ENCODE measurements at places on chromosomes 6 and 20.

GRCh38 chr6:33840048-33840926, 36.5 kb upstream of the MLN start:
- DNase-seq: peak; percentile 46

- no peak for DNase-seq
Measured at GRCh38 chr20:11459090-11459890, 458.4 kb upstream of the BTBD3 start.

GRCh38 chr6:7640016-7640415, 50.0 kb downstream of the SNRNP48 start:
- DNase-seq: no peak

- no peak for DNase-seq
Measured at GRCh38 chr6:25176466-25176865, 102.7 kb upstream of the CARMIL1 start.

DNA sequence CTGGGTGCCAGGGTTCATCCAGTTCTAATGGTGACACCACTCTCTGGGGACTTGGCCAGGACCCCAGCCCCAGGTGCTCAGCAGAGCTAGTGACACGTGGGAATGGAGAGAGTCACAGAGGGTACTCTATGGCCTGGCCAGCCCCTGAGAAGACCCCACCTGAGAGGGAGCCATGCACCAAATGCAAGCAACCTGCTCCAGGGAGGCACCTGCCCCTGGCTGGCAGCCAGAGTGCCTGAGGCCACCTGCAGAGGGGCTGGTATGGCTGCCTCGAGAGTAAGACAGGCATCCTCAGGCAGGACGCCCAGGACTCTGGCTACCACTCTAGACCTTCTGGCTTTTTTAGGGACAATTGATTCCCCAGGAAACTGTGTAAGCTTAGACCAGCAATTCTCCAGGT, 38.6 kb upstream of the CST7 start:
- no peak for DNase-seq

GRCh38 chr6:13453771-13454251, 33.6 kb downstream of the GFOD1 start:
- peak; percentile 42 for DNase-seq

DNA sequence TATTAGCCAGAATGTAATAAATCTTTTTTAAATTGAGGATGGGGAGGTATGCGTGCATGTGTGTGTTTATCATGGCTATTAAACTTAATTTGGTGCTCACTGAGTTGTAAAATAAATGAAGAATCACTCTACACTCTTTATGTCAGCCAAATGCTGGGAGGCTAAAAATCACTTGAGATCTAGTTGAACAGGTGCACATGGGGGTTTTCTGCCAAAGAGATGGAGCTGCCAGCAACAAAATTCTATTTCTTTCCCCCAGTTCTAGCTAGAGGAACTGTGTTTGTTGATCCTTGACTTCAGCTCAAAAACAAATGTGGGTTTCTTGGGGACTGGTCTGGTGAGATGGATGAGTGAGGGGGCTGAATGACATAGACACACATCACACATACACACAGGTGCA, 183.3 kb upstream of the BTBD3 start:
- DNase-seq: no peak

- peak; percentile 54 for DNase-seq
Measured at GRCh38 chr6:130034378-130035146, 16.2 kb downstream of the L3MBTL3 start.

GRCh38 chr20:53847139-53847836, 223.1 kb downstream of the BCAS1 start:
- DNase-seq: no peak

DNA sequence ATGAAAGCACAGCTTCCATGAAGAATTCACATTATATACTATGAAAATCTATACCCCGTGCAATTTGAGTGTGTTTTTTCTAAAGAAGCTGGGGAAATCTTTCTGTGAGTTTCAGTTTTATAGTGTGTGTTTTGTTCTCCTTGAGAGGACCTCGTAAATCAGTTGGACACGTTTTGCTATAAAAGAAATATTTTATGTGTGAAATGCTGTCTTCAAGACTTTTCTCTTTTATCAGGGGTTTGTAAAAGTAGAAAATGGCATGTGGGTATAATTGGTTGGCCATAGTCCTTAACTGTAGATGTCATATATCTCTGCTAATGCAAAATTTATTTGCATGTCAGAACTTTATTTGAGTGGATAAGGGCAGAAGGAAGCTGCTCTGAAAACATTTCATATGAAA, 186.2 kb downstream of the CDH4 start:
- no peak for DNase-seq

DNA sequence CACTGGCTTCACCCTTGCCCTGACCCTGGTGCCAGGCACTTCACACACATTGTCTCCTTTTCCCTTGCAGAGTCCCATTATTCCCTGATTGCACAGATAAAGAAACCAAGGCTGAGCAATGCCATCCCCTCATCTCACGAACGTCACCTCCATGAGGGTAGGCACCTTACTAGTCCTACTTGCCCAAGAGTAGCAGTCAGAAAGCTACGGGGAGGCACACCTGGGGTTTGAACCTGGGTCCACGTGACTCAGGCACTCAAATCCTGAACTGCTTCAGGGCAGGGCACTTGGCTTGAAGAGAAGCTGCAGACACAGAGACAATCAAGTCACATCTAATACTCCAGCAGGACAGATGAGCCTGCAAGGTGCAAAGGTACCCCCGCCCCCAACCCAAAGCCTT, 1.9 kb downstream of the BCAS1 start:
- no peak for DNase-seq

DNA sequence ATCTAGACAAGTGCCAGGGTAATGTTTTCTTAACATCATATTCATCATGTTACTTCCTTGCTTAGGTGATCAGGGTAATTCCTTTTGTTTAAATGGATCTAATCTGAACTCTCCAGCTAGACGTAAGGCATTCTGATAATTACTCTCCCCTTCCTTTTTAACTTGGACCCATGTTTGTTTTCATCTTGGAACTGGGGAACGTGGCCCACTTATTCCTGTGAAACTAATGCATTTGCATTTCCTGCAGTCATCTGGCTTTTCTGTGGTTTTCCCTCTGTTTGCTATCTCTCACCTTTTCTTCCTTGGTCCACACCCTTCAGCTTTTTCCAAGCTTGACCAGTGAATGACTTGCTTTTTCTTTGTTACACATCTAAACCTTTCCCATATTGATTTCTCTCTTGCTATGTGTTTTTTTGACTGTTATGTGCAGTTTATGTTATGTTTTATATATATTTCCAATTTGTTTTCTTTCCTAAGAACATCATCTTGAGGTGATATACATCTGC, 33.3 kb downstream of the SLX4IP start:
- no peak for DNase-seq

- no peak for DNase-seq
Measured at GRCh38 chr20:46823271-46823751, 71.3 kb upstream of the EYA2 start.

DNA sequence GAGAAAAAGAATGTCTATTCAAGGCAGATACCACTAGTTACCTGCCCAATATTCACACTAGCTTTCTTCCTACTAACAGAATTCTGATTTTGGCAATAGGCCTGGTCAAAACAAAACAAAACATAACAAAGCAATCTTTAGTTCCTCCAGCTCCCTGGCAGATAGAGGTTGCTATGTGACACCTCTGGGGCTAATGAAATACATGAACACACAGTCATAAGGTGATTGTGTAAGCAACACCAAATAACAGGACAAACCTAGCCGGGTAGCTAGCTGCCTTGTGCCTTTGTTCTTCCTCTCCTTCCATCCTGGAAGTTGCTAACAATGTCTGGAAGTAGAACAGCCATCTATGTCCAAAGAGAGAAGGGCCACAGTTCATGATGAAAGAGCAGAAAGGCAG, 6.0 kb upstream of the HMGN3 start:
- DNase-seq: no peak

DNA sequence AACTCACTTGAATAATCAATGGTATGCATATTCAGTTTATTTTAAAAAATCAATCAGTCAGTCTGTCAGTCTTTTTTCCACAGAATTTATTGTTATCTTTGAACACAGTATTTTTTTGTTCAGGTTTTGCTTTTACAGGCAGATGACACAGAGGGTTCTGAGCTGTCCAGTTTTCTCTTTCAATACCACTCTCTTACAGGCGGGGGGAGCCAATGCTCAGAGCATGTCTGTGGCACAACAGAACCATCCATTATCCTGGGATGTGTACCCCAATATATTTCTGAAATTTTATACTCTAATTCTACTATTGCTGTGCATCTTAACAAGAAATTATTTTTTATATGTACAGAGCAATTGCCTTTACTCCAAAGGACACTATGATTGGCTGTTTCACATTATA, 21.2 kb downstream of the ROS1 start:
- DNase-seq: no peak

DNA sequence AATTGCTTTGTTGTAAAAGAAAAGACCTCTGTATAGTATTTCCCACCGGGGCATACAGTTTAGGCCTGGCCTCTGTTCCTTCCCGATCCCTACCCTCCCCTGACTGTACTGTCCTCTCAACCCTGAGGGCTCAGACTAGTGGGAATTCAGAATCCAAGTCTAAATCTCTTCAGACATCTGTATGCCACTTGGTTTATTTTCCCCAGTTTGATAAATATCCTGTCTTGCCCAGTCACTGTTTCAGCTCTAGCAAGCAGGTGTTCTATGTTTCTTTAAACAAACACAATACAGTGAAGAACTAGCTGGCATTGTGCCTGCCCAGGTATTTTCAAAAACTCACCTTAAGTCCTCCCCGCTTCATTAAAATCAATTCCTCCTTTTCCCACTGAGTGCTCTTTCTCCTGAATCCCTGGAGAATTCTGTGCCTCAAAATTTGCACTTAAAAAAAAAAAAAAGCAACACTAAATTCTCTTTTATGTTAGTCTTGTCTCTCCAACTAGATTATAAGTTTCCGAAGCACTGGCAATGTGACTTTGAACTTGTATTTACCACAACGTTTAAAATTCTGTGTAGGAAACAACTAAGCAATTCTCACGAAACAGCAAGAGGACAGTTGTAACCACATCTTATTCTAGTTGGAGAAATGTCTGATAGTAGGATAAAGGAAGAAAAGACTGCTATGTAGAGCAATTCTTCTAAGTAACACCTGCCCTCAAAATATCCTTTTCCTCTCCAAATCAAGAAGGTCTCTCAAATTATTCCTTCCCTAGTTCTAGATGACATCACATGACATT, 112.0 kb upstream of the CARMIL1 start:
- DNase-seq: no peak

DNA sequence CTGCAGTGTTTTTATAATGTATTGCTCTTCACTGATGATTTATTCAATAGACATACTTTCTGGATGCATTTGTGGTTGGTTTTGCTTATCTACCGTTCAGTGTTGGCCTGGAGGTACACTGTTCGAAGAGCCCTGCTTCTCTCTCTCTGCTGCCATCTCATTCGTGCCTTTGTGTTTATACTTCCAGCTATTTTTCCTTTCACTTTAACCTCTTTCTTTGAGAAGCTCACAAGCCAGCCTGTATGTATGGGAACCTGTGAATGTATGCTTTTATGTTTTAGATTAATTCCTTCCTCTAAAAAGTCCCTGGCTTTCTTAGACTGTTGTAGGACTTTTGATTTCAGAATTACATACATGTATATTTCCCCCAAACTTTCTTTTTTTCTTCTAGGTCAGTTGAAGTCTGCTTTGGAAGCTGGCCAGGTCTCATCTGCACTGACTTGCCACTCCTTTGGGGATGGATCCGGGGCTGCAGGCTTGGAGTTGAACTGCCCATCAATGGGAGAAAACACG, 83.0 kb downstream of the SCAND1 start:
- no peak for DNase-seq

DNA sequence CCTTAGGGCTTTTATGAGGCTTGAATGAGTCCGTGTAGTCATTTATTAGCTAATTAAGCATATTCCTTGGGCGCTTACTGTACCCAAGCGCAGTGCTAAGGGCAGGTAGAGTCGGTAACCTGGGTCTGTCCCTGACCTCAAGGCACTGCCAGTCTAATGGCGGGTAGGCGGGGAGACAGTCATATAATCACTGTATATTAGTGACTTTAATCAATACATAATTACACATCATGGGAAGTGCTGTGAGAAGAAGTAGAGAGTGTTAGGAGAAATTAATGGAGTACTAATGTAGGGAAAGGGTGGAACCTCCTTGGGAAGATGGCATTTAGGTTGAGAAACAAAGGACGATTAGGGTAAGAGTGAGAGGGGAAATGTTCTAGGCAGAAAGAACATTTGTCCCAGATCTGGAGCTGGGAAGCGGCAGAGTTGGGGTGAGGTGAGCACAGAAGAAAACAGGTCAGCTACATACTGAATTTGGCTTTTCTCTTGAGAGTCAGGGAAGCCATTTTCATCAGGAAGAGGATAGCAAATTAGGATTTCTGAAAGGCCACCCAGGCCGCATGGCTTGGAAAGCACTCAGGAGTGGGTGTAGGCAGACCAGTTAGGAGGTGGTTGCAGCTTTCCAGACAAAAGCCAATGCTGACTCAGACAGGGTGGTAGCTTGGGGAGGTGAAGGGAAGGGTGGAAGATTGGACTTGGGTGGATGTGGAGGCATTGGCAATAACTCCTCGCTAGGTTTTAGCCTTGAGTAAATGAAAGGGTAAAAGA, 954 bp upstream of the BLCAP start:
- no peak for DNase-seq

DNA sequence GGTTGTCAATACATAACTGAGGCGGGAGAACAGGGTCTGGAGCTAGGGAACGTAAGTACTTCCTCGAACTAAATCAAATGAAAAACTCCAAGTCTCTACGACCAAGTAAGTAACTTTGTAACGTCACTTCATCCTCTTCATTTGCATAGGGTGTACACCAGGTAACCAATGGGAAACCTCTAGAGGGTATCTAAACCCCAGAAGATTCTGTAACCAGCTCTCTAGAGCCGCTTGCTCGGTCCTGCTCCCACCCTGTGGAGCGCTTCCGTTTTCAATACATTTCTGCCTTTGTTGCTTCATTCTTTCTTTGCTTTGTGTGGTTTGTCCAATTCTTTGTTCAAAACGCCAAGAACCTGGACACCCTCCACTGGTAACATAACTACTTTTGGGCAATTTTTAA, 133.5 kb upstream of the TMEM170B start:
- no peak for DNase-seq

DNA sequence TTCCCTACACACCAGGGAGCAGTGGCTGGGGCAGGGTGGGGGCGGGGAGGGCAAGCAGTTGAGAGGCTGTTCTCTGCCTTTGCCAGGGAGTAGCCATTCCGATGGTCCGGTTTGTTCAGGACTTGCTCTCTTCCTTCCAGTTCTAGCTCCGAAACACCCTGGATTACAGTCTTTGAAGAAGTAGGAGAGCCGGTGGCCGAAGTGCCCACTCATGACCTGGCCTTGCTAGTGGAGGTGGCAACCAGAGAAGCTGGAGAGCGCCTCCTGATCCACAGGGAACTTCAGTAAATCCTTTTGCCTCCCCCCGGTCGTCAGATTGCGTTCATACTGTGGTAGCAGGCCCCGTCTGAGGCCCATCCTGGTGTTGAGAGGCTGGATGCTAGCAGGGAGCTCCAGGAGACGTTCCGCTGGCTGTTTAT, 92.8 kb downstream of the ARID1B start:
- DNase-seq: no peak
